ENCODE measurements at places on chromosomes 6 and 20.

GRCh38 chr6:37566111-37566949, 66.6 kb upstream of the CCDC167 start:
- no peak for DNase-seq

GRCh38 chr6:38640216-38640909, 634 bp upstream of the BTBD9 start:
- no peak for DNase-seq

GRCh38 chr6:73081955-73082354, 143.3 kb downstream of the KHDC1L start:
- DNase-seq = no peak

DNA sequence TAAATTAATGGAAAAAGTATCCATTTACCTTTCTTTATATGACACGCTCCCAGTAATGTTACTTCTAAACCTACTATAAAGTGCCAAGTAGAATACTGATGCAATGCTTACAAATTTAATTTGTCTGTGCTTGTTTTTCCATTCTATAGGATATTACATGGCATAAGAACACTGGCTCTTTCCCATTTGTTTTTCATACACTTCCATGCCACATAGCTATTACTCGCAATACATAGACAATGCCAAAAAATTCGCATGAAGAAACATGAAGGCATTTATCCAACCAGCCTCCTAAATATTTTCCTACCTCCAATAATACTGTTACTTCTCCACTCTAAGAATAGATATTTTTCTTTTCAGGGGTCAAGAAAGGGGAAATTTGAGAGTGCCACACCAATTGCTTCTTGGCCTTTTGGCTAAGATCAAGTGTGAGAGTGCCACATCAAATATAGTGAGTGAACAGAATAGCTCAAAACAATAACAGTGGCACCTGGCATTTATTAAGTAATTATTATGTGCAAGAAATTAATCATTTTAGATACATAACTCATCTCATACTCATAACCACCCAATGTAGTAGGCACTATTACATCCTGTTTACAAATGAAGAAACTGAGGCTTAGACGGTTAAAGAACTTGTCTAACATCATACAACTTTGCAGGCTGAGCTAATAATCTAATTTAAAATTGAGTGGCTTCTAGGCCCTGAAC, 845 bp upstream of the DST start:
- DNase-seq = no peak

DNA sequence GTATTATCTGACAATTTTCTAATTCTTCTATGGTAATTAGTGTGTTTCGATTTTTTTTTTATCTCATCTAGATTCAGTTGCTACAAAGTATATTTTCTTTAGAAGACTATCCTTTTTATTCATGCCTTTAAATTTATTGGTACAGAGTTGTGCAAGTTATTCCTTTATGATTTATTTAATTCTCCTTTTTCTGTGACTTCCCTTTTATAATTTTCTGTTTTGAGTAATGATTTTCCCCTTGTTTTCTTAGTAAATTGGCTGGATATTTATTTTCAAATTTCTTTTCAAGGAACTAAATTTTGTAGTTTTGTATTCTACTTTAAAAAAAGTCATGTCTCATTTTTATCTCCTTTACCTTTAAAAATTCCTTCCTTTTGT, 2.4 kb upstream of the IL22RA2 start:
- DNase-seq = no peak

GRCh38 chr6:146870760-146871159, 272.0 kb downstream of the ADGB start:
- no peak for DNase-seq

- no peak for DNase-seq
Measured at GRCh38 chr6:139903411-139904157, 529.1 kb upstream of the CITED2 start.

GRCh38 chr6:129297592-129297991, 412.4 kb downstream of the ARHGAP18 start:
- DNase-seq = no peak

Data from esophagus squamous epithelium (tissue), 5 donors.